Karpas-422 (cell line): ENCODE measurements at places on chromosomes 6 and 20. TPM values are rescaled to one million over a fixed set of nuclear protein-coding genes. Genes with fewer than 3 reads are reported as not detected.

DNA sequence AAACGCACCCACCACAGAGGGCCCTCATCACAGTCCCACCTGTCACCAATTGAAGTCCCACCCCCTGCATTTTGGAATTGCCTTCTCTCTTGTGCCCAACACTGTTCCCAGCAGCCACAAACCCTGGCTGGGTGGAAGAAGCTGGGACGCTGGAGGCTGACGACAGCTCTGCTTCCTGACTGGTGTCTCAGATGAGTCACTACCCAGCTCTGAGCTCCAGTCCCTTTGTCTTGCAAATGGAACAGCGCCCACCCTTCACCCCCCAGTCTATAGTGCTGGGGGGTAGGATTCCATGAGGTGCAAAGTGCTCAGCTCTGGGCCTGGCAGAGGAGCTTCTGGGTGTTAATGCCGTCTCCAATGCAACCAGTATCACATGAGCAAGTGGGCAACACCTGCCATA is 85.3 kb downstream of the DLGAP4 start:
- DNase-seq, result no peak

BFSP1 gene
- total RNA-seq, result not detected in 2 replicates

TRIM31 gene
- total RNA-seq, result not detected in 2 replicates

DNA sequence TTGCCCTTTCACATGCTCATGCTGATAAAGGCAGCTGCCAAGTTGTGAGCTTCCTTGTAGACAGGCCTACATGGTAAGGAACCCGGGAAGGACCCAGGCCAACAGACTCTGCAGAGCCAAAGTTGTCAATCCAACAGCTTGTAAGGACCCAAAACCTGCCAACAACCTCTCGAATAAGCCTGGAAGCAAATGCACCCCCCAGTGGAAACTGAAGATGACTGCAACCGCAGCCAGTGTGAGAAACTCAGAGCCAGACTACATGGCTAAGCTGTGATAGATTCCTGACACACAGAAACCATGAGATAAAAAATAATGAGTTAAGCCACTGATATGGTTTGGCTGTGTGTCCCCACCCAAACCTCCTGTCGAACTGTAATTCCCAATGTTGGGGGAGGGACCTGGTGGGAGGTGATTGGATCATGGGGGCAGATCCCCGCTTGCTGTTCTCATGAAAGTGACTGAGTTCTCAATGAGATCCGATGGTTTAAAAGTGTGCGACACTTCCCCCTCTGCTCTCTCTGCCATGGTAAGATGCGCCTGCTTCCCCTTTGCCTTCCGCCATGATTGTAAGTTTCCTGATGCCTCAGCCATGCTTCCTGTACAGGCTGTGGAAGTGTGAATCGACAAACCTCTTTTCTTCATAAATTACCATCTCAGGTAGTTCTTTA is 18.8 kb upstream of the CLPSL2 start:
- DNase-seq, result peak; percentile 83

GJA10 gene
- total RNA-seq, result 1.3 and 2.3 TPM in 2 replicates

DNA sequence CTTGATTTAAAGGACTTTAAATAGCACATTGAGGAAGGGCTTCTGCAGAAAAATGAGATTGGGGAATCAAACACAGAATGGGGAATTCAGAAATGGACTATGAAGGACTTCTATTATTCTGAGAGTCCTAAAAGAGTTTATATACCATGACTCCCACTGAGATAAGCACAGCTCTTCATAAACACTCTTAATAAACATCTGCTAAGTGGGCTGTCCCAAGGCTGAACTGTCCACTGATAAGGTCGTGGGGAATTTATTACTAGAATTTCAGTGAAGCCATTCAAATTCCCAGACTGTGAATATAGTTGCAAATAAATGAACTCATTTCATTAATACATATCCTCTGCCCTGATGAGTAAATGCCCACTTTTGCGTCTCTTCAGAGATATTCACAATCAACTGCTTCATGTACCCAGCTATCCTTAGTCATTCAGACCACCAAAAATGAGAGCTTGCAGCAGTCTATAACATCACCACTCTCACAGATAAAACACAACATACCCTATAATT is 468.2 kb upstream of the RUNX2 start:
- no peak for DNase-seq
